NCI-H526 (cell line): ENCODE measurements at places on chromosomes 12 and 14.

- DNase-seq: no peak
Measured at GRCh38 chr12:70794131-70794530, 126.4 kb downstream of the PTPRR start.

GRCh38 chr12:54988402-54989054 is 4.0 kb upstream of the TESPA1 start:
- DNase-seq: no peak

- DNase-seq: no peak
Measured at GRCh38 chr12:69687390-69687789, 11.7 kb downstream of the BEST3 start.

DNA sequence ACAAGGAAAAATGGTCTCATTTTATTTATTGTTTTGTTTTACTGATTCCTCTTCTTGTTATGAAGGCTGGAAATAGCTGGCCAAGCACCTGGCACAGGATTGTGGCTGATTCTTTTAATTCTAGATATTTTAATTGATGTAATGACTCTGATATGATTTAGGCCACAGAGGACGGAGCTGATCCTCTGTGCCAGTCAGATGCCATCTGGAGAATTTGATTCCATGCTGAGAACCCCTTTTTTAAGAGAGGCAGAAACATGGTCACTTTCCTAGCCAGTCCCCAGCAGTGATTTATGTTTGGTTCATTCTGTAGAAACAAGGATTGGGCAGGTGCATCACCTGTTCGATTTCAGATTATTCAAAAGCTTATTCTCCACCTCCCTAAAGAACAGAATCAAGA is 77.6 kb downstream of the STAB2 start:
- DNase-seq: no peak

GRCh38 chr14:96151242-96151641 is 53.4 kb upstream of the BDKRB2 start:
- DNase-seq: no peak

DNA sequence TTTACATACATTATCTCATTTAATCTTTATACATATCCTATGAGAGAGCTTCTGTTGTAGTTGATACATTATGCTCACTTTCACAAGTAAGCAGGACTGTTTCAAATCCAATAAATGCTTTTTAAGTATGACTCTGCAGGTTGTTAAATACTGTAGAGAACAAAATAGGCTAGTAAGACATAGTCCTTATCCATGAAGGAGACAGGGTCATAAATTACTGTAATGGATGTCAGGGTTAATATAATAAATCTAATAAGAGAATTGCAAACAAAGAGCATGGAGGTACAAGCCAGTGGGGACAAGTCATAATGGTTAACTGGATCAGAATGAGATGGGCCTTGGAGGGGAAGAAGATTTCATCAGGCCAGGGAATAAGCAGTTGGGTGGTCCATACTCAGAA is 303.8 kb upstream of the RGS6 start:
- DNase-seq: no peak

DNA sequence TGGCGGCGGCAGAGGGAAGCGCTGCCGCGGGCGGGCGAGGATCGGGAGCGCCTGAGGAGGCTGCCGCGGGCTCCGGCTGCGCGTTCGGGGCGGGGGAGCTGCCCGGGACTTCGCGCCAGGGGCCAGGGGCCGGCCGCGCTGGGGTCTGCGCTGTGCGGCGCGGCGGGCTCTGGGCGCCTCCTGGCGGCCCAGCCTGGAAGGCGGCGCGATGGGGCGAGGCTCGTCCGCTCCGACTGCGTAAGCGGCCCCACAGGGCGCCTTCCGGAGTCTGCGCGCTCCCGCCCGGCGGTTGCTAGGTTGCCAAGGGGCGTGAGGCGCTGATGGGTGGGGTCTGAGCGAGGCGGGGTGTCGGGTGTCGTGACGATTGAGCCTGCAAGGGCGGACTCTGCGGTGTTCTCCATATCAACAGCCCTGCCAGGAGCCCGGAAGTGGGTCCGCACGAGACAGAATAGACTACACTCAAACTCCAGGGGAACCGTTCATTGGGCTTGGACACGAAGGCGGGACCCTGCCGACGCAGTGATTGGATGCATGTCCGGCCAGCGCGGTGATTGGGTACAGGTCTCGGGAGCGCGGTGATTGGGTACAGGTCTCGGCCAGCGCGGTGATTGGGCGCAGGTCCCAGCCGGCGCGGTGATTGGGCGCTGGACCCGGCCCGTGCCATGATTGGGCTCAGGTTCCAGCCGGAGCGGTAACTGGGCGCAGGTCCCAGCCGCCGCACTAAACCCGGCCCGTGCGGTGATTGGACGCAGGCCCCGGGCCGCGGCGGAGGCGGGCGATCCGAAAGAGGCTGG is at the start of gene TEDC1:
TSS of gene TEDC1 (plus strand) at position 675 of the 794 bp plus-strand sequence. CDS start 130 bp downstream, outside the sequence.
- peak; percentile 100 for DNase-seq

DNA sequence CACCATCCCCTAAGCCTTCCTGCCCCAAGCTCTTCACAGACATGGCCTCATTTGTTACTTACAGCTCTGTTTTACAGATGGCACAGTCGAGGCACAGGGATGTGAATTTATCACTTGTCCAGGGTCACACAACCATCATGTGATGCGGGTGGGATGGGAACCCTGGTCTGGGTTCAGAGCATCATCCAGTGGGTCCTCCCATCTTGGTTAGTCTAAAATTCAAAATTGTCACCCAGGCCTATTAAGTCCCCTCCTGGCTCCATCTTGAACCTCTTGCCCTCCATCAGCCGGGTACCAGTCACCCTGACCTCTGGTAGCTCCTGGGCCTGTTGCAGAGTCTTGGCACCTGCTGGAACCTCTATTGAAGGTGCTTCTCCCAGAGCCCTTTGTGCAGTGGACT is 52.9 kb downstream of the ACACB start:
- no peak for DNase-seq

- DNase-seq: no peak
Measured at GRCh38 chr12:91562476-91562875, 379.9 kb upstream of the DCN start.

DNA sequence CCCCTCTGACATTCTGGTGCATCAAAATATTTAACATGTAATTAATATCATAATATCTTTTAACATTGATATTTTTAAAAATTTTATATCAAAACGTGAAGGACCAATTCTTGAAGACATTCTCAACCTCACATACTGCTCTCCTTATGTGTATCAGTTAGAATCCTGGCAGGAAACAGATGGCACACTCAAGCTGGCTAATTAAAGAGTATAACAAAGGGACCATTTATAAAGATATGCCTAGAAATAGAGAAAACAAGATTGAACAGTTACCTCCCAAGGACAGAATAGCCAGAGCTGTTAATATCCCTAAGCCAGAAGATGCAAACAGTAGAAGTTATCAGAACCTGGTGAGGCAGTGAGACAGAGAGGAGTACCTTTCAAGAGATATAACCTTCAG is 368.7 kb downstream of the NELL2 start:
- no peak for DNase-seq
